NCI-H2171 treated with DMSO at 0.1 percent for 48 hours (cell line): ENCODE measurements at places on chromosomes 16 and 17.
A peak's percentile ranks its signal among the peaks of the same experiment; 100 is the strongest.

DNA sequence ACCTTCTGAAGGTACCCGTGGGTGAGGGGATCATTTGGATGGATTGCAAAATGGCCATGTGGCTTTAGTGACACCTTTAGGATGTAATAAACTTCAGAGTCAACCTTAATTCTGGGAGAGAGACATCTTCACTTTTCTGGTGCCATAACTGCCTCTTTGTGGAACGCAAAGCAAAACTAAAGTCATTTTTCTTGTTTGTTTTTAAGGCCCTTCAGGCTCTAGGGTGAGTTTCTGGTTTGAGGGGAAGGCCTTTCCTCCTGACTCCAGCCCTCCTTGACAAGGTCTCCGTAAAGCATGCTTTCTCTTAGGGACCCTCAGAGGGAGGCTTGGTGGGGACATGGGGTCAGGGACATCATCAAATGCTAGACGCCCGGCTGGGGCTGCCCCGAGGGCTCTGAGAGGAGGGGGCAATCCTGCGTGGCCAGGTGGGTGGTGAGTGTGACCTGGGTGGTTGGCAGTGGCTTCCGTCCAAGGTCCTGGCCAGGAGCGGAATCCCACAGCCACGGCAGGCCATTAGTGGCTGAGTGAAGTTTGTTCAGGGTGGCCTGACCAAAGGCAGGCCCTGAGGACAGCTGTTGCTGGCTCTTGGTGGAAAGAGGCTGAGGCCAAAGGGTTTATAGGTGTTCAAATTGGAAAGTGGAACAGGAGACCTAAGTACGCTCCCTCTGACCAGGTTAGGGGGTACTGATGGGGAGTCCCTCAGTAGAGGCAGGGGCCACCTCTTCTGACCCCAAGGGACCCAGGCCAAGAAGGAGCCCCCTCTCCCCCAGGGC, 112.2 kb downstream of the METRNL start:
- no peak for DNase-seq

GRCh38 chr16:14449334-14449733, 180.7 kb downstream of the PARN start:
- DNase-seq = no peak

DNA sequence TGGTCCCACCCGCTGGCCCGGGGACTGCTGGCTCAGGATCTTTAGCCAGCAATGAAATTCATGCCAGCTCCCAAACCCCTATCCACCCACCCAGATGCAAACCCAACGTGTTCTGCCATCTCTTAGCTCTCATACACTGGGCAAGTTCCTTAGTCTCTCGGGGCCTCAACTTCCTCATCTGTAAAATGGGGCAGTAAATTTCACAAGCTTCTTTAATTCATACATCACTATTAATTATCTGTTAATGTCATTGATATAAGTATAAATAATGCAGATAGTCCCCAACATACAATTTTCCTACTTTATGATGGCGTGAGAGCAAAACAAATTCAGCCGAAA, 398.7 kb downstream of the SOX9 start:
- no peak for DNase-seq

- DNase-seq = no peak
These were observed 114.2 kb downstream of the METRNL start for GRCh38 chr17:83193336-83194185.

DNA sequence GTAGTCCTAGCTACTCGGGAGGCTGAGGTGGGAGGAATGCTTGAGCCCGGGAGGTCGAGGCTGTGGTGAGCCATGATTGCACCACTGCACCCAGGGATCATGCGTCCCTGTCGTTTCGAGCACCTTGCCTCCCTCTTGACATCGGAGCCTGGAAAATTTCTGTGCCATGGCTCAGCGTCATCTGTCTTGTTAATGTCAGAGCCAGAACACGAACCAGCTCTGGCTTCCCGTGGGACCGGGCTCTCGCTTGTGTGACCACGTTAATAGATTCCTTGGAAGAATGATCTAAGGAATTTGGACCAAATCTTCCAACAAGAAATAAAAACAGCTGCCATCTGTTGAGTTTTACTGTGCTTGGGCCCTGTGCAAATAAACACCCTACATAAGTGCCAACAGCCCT, 117.7 kb downstream of the ABCC1 start:
- peak; percentile 89 for DNase-seq
